Daoy (cell line): ENCODE measurements at places on chromosomes 13 and 19. TPM values are rescaled to one million over a fixed set of nuclear protein-coding genes. Genes with fewer than 3 reads are reported as not detected.

GRCh38 chr13:112740502-112741131 lies 50.8 kb downstream of the ATP11A start:
- DNase-seq = peak; percentile 71

The CBY2 gene
- not detected in 2 replicates for total RNA-seq

- DNase-seq = peak; percentile 46
Measured at GRCh38 chr19:5046339-5047039, 77.6 kb downstream of the KDM4B start.

GRCh38 chr13:32390048-32390447 lies 37.9 kb downstream of the N4BP2L1 start:
- DNase-seq = no peak

DNA sequence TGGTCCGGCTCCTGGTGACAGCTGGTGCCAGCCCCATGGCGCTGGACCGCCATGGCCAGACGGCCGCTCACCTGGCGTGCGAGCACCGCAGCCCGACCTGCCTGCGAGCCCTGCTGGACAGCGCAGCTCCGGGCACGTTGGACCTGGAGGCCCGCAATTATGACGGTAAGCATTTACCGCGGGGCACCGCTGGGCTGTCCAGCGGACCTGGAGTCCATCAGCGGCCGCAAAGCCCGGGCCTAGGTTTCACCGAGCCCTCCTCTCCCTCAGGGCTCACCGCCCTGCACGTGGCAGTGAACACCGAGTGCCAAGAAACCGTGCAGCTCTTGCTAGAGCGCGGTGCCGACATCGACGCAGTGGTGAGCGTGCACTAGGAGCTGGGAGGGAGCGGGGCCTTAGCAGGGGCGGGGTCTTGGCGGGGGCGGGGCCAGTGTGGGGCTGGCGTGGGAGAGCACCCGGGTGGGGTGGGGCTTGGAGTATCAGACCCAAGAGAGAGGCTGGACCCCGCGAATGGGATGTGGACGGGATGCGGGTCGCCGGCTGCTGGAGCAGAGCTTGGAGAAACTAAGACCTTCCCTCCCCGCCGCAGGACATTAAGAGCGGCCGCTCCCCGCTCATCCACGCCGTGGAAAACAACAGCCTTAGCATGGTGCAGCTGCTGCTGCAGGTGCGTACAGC lies 8.7 kb downstream of the BCL3 start:
- no peak for DNase-seq

The ATXN8OS gene
- total RNA-seq = not detected in 2 replicates

- no peak for DNase-seq
Measured at GRCh38 chr13:102012299-102013293, 389.3 kb downstream of the FGF14 start.

- no peak for DNase-seq
Measured at GRCh38 chr13:41608839-41609177, 151.5 kb downstream of the RGCC start.

- DNase-seq = no peak
Measured at GRCh38 chr19:13459351-13459750, 46.9 kb downstream of the CACNA1A start.

The EXOC3L2 gene
- total RNA-seq = 0.17 and 0.39 TPM in 2 replicates

DNA sequence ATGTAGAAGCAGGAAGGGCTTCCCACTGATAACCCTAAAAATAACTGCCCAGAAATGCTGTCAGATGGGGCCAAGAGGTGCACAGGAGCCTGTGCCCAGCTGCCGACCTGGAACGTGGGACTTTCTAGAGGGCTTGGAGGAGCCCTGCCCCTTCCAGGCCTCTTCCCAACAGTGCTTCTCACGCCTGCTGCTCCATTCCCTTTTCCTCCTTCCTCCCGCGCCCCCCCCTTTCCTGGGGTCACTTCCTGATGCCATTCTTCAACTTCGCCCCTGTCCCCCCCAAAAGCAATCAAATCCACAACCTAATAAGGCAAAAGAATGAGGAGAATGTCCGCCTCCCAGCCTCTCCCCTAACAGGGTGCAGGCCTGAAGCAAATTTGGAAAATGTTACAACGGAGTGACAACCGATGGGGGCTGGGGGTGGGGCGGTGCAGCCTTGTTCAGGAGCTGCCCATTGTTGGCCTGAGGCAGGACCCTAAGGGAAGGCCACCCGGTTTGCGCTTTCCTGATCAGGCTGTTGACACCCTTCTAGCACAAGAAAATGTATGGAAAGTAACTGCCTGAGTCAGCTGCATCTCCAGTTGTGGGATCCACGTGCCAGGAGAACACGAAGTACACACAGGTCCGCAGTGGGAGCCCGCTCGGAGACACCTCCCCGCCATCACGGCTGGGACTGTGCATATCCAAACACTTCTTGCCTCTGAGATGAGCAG lies 18.7 kb downstream of the ACTN4 start:
- DNase-seq = peak; percentile 45

GRCh38 chr13:107563099-107563925 lies 652.0 kb downstream of the LIG4 start:
- DNase-seq = no peak

The DAND5 gene
- total RNA-seq = not detected in 2 replicates

DNA sequence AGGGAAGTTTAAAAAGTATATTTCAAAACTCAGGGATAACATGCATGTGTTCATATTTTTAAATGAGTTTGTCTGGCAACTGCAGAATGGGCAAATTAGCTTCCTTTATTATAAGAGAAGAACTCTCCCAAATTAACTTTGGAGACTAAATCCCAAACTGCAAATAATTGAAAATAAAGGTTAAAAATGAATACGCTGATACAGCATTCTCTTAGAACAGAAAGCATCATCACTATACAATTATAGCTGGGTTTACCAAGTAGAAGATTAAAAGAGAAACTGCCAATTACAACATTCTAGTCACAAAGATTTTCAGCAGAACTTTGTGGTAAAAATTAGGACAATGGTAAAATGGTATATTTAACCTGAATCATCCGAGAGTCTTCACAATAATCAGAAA lies 73.3 kb downstream of the OLFM4 start:
- no peak for DNase-seq

- no peak for DNase-seq
Measured at GRCh38 chr19:1481224-1481892, 2.3 kb upstream of the C19orf25 start.

GRCh38 chr19:49333811-49334288 lies 1.4 kb upstream of the CD37 start:
- DNase-seq = no peak

The C13orf46 gene
- total RNA-seq = not detected in 2 replicates

The GRK1 gene
- total RNA-seq = not detected in 2 replicates
